ENCODE measurements at places on chromosomes 13 and 19.

GRCh38 chr13:112245179-112245724, 130.9 kb upstream of the SPACA7 start:
- no peak for DNase-seq

- DNase-seq = no peak
Measured at GRCh38 chr13:58429917-58430316, 798.4 kb downstream of the PCDH17 start.

DNA sequence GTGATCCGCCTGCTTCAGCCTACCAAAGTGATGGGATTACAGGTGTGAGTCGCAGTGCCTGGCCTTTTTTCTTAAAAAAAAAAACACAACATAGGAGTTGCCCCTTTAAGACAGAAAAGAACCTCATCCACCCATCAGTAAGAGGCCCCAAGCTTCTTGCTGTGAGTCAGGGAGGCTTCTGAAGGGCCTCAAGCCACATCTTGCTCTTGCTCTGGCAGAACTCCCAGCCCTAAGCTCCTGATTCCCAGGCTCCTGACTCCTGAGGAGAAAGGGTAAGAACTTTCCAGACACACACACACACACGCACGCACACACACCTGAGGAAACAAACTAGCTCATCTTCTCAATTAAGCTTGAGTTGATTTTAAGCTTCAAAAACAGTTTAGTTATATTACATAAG, 6.9 kb downstream of the ETFB start:
- no peak for DNase-seq

GRCh38 chr19:52742516-52742915, 7.7 kb upstream of the ZNF611 start:
- DNase-seq = no peak

DNA sequence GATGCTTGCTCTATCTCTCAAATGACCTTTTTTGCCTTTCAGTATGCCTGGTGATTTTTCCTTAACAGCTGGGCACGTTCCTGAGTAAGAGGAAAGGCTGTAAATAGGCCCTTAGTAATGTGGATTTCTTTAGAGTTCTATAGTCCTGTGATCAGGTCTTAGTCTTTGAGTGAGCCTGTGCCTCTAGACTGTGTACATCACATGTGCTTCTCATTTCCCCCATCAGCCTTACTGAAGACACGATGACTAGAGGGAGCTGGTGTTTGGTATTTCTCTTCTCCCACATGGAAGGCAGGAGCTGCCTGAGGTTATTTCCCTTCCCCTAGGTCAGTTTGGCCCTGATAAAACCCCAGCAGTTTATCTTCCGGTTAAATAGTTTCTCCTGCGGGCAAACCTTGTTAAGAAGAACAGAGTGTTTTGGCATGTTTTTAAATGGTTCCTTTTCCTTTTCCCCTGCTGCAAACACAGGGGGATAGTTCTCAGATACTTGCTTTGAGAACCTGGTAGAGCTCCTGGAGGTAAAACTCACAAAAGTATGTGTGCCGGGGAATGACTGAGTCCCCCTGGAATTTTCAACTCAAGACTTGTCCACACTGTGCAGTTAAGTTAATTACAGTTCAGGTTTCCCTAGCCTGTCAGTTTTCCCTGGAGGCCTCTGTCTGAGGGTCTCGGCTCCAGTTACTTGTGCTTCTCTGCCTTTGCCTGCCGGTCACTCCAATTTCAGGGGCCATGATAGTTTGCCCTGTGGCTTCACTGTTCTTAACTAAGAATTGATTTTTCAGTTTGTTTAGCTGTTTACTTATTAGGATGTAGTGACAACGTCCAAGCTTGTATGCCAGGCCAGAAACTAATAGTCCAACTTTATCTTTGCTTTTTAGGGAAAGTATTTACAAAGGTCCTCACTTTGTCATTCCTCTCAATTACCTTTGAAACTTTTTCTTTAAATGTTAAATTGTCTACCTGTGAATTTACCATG, 94.4 kb downstream of the URI1 start:
- DNase-seq = no peak

GRCh38 chr19:33490041-33490451, 31.5 kb downstream of the PEPD start:
- DNase-seq = no peak

GRCh38 chr19:21317821-21318220, 11.4 kb downstream of the ZNF708 start:
- no peak for DNase-seq

DNA sequence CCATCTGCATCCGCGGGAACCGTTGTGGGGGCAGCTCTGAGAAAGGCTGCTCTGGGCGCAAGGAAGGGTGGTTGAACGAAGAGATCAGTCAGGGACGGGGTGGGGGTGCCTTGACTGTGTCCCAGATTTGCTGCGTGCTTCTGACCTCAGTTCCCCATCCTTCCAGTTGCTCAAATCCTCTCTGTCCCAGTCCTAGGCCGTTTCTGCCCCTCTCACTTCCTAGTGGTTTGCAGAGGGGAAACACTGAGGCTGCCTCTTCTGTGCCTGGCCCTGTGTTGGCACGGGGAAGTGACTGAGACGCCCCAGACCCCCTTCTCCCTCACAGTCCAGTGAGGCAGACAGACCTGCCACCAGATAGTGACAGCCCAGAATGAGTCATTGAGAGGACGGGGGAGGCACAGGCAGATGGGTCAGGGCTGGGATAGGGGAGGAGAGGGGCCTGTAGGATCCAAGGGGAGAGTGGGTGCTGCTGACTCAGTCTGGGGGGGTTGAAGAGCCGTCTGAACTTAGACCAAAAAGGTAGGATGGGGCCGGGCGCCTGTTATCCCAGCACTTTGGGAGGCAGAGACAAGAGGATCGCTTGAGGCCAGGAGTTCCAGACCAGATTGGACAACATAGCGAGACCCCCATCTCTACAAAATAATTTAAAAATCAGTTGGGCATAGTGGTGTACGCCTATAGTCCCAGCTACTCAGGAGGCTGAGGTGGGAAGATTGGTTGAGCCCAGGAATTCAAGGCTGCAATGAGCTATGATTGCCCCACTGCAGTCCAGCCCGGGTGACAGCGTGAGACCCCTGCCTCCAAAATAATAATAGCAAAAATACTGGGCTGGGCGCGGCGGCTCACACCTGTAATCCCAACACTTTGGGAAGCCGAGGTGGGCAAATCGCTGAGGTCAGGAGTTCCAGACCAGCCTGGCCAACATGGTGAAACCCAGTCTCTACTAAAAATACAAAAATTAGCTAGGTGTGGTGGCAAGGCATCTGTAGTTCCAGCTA, 26.5 kb downstream of the NUMBL start:
- no peak for DNase-seq

- DNase-seq = no peak
Measured at GRCh38 chr13:48222358-48223301, 10.4 kb upstream of the ITM2B start.

DNA sequence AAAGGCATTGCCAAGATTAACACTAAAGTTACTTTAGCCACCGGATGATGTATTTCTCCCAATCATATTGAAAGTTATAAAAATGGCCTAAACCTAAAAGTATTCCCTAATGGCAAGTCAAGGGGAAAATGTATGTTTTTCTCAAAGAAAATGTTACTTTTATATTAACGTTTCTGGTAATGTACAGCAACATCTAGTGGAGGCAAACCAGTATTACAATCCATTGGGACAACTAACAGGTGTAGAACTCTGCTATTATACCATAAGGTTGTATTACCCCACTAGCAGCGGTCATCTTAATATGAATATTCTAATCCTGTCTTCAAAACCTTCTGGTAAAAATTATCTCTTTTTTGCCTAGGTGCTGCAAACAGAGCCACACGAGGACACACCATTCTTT, 69.2 kb downstream of the ZNF100 start:
- no peak for DNase-seq

DNA sequence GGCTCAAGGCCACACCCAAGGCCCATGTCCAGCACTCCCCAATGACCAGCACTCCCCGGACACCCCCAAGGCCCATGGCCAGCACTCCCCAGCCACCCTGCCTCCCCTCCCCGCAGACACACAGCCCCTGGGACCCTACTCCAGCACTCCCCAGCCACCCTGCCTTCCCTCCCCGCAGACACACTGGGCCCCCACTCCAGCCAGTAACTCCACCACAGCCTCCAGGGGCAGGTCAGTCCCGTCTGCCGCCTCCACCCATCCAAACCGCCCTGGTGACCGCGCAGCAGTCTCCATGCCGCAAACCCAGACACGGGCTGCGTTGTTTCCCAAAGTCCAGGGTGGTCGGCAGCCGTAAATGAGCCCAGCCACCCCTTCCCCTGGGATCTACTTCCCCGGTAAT, 70.7 kb downstream of the SPACA7 start:
- no peak for DNase-seq

GRCh38 chr13:71149498-71150363, 717.3 kb downstream of the DACH1 start:
- no peak for DNase-seq

DNA sequence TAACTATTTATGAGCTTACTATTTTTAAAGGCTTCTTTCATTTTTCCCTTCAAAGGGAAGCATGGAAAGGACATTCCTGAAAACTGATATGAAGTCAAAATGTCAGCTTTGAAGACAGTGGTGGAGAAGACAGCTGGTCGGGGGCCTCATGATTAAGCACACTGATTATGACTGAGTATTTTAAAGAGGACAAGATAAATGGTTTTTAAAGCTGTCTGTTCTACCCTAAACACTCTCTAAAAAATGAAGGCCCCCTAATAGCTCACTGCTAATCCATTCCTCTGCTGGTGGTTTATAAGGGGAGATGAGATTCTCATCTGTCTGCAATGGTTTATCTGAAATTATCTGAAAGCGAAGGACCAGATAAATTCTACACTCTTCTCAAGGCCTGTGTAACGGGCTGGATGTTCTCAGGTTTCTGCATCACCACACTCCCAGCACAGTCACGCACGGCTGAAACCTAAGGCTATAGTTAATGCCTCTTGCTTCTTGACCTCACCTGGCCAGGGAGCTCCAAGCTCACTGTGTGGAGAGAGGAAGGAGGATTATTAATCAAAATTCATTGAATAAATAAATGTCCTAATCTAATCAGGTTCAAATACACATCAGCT, 86.9 kb upstream of the DOCK9 start:
- DNase-seq = no peak

GRCh38 chr19:5336195-5336965, 4.2 kb downstream of the PTPRS start:
- no peak for DNase-seq

- no peak for DNase-seq
Measured at GRCh38 chr19:33470686-33471085, 50.9 kb downstream of the PEPD start.

DNA sequence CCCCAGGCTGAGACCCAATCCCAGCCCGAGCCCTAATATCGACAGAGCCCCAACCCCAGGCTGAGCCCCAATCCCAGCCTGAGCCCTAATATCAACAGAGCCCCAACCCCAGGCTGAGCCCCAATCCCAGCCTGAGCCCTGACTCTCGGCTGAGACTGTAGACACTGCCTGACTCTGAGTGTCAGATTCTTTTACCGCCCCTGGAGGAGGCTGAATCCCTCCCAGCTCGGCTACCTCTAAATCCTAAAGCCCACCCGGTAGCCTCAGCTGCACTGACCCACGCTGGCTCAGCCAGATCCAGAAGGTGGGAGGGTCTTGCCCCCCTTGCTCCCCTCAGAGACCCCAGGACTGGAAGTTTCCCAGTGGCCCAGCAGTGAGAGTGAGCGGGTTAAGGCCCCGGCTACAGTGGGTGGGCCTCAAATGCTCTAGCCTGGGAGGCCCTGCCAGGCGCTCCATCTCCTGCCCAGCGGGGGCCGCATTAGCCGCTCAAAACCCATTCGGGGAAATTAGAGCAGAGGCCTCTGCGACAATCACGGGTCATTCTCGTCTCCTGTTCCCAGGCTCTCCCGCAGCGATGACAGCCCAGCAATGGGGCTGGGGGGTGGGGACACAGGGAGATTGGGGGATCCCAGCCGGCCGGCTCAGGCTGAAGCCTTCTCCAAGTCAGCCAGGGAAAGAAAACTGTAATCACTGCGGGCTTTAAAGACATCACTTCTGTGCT, 43.8 kb downstream of the ZNRF4 start:
- DNase-seq = no peak

- DNase-seq = no peak
Measured at GRCh38 chr19:17405250-17406045, at the start of gene BST2. BST2 (minus strand) TSS chr19:17405630; CDS start chr19:17405575, 55 bp downstream.

DNA sequence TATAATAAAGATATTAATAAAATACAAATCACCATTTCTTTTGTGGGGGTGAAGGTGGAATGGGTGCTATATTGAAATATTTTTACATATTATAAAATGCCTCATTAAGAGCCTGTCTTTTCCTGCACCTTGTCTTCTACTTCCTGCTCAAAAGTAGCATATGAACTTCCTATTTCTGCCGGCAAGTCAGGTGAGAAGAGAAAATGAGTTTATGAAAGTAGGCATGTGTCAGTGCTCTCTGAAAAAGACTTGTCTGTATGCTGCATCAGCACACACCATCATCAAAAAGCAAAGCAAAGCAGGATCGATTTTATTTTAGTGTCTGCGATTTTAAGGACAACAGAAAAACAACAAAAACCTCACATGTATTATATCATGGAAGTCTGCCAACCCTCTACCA, 114.2 kb downstream of the RAP2A start:
- DNase-seq = no peak

DNA sequence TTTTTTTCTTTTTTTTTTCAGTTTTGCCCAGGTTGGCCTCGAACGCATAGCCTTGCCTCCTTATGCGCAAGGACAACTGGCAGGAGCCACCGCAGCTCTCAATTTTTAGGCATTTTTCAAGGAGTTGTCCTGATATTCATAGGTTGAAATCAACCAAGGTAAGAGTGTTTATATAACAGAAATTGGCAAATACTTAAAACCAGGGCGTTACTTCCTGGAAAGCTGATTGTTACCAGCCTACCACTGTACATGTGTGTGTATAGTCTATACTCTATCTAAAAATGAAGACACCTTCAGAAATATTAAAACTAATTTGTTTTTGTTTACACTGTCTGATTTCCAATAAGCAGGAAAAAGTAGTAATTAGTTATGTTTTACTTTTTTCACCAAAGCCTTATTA, 39.2 kb downstream of the GPC6 start:
- no peak for DNase-seq

GRCh38 chr19:5711025-5711424, 8.9 kb downstream of the LONP1 start:
- no peak for DNase-seq

DNA sequence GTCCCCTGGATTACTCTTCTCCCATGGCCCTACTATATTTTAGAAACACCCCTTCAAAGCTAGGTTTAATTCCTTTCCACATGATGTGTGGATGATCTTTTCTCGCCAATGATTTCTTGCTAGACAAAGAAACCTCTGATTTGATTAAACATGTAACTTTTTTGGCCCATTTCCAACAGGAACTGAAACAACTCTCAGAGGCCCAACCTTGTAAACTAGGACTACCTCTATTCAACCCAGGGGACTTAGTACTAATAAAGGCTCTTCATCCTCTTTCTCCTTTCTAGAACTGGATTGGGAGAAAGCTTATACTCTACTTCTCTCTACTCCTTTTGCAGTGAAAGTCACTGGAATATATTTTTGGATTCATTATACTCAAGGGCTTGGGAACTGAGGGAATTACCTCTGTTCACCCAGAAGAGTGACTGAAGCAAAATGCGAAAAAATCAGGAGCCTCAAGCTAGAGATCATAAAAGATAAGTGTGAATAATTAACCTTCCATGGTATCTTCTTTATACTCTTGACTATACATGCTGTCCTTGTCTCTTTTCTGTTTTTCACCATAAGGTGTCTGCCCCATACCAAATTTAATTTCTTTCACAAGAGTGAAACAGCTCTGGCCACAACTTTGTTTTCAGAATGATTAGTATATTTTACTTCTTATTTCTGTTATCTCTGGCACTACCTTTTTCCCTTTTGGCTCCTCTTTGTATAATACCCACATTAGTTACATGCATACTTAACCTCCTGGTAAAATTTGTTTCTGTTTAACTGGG, 977.6 kb downstream of the SLITRK5 start:
- DNase-seq = no peak

Measured in stimulated activated CD4-positive, alpha-beta T cell treated with anti-CD3 and anti-CD28 coated beads, Interleukin-1b, Interleukin-23, amount 100 ng/mL, for 1 hour (primary cell).